Stimulated activated naive CD4-positive, alpha-beta T cell (primary cell): ENCODE measurements at places on chromosomes 6 and 20.

- no peak for DNase-seq
Measured at GRCh38 chr6:108748959-108749358, 99.3 kb upstream of the ARMC2 start.

DNA sequence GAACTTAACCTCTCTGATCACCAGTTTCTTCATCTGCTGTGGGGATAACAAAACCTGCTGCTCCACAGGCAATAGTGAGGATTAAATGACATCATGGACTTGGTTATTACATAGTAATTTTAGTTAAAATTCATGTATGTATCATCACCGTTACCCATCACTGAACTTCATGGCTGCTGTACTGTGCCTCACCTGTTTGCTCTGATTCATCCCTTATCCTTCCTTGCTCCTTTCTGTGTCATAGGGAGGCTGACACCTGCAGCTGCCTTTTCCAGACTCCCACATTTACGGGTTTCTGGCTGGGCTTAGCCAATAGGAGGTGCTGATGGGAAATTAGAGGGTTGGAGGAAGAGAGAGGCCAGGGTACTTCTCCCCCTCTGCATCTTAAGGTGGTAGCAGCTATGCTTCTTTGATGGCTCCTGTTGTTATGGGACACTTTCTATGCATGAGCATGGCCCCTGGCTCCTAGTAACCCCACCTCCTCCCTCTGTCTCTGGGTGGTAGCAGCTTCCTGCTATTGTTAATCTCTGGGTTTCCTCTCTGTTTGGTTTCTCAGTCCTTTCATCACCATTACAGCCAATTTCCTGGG, 332.1 kb downstream of the DHX35 start:
- no peak for DNase-seq

DNA sequence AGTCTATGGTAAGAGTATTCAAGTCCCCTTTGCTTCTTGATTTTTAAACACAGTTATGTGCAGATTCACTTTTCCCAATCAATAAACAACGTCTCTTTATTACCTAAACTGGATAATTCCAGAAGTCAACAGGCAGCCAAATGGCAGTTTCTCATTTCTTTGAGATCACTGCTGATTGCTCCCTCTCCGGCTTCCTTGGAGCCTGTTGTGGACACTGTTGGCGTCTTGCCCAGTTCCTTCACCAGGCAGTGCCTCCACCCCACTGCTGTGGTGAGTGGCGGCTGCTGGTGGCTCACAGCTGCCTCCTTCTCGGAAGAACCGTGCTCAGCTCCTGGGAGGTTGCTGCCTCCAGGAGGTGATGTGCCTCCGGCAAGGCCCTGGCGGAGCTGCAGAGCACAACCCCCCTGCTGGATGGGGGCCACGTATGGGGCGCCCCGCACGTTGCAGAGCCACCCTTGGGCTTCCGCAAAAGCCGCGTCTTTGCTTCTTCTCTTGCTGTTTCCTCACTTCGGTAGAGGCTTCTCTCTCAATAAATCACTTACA, 105.1 kb upstream of the CNKSR3 start:
- no peak for DNase-seq

GRCh38 chr6:55713436-55713835, 134.4 kb upstream of the HMGCLL1 start:
- no peak for DNase-seq

DNA sequence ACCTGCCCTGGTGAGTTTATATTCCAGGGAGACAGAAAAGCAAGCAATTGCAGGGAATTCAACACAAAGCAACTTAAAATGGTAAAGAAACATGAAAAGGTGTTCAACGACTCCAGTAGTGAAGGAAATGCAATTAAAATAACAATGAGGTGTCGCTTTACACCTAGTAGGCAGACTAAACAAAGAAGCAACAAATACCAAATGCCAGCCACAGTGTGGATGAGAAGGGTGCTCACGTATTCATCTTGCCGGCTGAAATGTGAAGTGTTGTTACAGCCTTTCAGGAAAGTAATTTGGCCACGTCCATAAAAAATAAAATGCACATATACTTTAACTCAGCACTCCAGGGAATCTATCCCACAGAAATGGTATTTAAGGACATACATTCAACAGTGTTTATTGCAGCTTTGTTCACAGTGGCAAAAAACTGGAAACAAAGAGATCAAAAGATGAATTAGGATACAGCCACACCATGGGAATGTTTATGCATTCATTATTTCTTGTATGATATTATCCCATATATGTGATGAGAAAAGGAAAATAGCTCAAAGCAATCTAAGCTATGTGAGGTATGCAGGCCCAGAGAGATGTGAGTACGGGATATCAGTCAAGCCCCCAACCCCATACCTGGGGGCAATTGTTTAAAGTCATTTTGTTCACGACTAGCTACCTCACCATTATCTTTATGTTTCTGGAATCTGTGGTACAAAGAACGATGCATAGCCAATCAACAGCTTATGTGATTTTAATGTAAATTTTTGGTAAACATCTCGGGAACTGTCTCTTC, 266.0 kb upstream of the SOX4 start:
- no peak for DNase-seq

- DNase-seq = no peak
Measured at GRCh38 chr6:129189266-129189665, 306.3 kb downstream of the LAMA2 start.

DNA sequence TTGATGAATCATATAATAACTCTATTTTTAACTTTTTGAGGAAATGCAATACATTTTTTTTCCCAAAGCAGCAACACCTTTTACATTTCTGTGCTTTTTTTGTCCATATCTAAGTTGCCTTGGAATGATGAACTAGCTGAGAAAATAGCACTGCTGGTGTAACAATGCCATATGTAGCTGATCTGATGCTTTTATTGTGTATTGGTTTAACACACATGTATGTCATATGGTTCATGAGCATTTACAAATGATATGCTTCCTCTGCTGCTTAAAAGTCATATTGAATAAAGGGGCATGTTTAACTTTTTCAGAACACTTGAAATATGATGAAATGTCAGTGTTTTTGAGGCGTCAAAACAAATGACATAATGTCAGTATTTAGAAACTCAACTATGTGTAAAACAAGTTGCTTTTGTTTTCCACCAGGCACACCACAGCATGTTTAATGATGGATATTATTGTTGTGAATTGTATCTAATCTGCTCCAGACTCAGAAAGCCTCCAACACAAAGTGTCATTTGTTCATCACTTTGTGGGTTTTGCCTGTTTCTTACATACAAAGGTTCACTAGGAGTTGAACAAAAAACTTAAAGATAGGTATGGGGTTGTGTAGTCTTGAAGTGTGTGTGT, 775.8 kb upstream of the FLRT3 start:
- no peak for DNase-seq

GRCh38 chr6:107185391-107185970, 70.2 kb upstream of the BEND3 start:
- no peak for DNase-seq

DNA sequence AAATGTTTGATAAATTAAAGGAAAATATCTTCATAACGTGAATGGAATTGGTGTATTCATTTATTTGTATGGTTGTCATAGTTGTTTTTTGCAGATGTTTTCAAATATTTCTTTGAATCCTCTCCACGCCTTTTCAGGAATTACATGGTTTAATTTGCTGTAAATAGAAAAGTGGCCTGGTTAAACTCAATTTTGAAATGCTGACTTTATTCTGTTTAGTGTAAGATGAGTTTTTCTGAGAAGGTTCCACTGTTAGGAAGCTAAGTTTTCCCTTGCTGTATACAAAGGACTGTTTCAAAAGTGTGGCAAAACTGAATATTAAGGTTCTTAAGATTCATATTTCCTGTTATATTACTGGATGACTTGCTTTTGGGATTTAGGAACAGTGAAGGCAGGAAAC, 503 bp upstream of the ZC2HC1B start:
- DNase-seq = no peak

DNA sequence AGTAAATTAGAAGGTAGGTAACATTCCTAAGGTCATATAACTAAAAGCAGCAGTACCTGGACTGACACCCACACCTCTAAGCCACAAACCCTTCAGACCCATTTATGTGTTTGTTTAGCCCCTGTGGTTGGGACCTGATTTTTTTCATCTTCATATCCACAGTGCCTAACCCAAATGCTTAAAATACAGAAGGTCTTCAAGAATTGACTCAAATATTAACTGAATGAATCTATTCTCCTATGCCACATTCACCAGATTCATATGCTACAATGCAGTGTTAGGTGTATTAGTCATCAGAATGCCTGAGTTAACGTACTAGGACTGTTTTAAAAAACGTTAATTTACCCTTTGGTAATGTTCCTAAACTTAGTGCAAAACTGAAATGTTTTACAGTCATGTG, 124.8 kb downstream of the AHI1 start:
- DNase-seq = no peak

GRCh38 chr6:98142839-98143238, 691.5 kb upstream of the POU3F2 start:
- no peak for DNase-seq

GRCh38 chr20:25534845-25535244, 50.5 kb downstream of the NINL start:
- no peak for DNase-seq

GRCh38 chr6:117484052-117484646, 1.7 kb downstream of the DCBLD1 start:
- no peak for DNase-seq

DNA sequence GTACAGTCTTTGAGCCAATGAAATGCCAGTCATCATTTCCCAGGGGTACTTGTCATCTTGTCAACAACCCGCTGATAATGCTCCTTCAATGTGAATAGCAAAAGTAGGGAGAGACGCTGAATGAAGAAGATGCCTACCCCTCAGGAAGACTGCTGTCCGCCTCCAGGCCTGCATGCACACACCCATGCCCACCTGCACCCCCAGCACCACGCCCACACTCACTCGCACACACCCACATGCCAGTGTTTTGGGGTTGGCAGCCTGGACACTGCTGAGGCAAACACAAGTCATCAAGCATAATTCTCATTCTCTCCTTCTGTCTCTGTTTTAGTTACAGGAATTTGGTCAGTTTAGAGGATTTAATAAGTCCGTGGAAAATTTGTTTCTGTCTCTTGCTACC, 63.6 kb downstream of the SYTL3 start:
- DNase-seq = no peak

GRCh38 chr6:52210227-52210626, 24.1 kb downstream of the IL17A start:
- no peak for DNase-seq

GRCh38 chr6:130069485-130069884, 51.1 kb downstream of the L3MBTL3 start:
- DNase-seq = no peak

GRCh38 chr6:85865420-85866369, 223.0 kb upstream of the SYNCRIP start:
- no peak for DNase-seq

DNA sequence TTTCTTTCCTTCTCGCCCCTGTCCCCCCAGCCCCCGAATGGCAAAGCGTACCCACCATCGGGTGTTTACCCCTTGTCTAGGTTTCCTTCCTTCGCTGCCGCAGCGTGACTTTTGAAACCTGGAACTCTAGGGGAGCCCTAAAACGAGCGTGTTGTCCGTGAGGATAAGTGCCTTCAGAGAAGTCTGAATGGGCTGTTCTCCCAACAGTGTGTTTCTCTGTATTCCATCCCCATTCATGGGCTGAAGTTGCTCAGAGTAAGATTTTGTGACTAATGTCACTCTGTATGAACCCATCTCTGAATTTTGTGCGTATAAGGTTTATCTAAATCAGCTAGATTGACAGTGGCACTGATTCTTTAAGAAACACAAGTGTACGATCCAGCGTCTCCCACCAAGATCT, 949 bp downstream of the MACROD2 start:
- no peak for DNase-seq

GRCh38 chr20:39855799-39856198, 833.2 kb downstream of the MAFB start:
- no peak for DNase-seq

DNA sequence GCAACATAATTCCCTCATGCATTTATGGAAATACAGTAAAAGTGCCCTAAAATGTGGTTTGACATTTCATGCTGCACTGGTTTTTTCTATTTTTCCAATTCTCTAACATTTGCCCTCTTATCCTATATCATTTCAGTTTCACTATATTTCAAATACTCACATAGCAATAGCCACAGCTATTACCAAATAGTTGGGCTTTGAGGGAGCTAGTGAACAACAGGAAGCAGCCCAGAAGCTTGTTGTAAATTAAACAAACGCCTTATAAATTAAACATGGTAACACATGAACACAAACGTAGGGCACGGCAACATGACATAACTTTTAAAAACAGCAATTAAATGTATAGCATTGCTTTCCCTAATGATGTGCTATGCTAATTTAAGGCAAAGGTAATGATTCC, 469.0 kb downstream of the CDC5L start:
- DNase-seq = no peak

DNA sequence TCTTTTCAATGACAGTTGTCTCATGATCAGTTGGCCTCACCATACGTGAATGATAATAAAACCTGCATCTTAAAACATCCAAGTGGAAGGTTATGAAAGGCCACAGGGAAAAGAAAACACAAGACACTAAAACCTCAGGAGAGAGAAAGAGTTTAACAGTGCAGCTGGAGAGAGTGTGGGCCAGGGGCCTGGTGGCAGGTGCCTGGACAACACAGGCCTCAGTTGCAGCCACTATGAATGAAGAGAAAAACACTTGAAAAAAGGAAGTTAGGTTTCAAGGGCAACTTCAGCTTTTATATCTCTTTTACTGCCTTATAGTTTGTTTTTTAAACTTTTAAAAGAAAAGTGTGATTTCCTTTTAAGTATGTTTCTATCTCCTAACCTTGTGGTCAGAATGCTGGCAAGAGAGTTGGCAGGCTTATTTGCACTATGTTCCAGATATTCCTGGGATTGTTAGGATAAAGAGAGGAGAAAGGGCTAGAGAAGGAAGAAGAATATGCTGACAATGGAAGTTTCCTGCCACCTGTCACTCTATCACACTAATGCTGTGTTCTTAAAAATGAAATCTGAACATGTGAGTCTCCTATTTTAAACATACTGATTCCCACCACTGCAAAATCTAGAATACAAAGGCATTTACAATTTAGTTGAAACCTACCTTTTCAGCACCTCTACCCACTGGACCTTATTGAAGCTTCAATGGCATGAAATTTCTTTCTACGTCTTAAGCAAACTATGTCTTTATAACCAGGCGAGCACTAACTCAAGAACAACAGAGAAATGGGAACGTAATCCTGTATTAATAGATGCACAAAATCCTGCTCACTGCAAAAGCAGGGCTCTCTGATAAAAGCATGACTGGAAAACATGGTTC, 222.4 kb downstream of the CD83 start:
- no peak for DNase-seq

DNA sequence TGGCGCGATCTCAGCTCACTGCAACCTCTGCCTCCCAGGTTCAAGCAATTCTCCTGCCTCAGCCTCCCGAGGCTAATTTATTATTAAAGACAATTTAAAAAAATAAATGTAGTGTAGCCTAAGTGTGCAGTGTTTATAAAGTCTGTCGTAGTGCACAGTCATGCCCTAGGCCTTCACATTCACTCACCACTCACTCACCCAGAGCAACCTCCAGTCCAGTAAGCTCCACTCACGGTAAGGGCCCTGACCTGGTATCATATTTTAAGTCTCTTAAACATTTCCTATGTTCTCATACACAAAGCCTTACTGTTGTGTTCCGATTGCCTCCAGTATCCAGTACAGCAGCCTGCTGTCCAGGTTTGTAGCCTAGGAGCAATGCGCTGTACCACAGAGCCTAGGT, 168.2 kb upstream of the FOXQ1 start:
- no peak for DNase-seq
